Kidney (tissue), 22 donors: ENCODE measurements at places on chromosomes 1 and 21. TPM values are rescaled to one million over a fixed set of nuclear protein-coding genes. Genes with fewer than 3 reads are reported as not detected.

Gene UBXN10
- 2.3 TPM for polyA plus RNA-seq

Gene EFHD2
- 20.2 TPM for polyA plus RNA-seq

Gene MAP3K21
- 7.4 TPM for polyA plus RNA-seq

Gene CCDC185
- polyA plus RNA-seq = not detected

Gene ZZZ3
- polyA plus RNA-seq = 12.3 TPM

Gene CLCNKB
- 519 TPM for polyA plus RNA-seq

Gene LCE3D
- polyA plus RNA-seq = not detected
